ENCODE measurements at places on chromosomes 5 and 9.

DNA sequence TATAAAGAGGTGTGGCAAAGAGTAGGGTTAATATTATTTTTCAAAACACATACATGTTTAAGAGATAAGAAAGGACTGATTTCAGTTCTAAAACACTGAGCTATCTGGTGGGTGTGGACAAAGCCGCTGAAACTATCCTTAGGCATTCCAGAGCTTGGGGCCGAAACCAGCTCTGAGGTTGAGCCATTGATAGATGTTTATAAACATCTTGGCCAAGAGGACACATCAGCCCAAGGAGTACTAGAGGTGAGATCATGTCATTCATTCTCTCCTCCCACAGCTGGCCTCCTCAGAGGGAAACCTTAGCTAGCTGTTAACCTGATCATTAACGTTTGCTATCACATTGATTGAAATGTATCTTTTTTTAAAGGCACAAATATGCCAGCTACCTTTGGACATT lies 89.9 kb downstream of the NLN start:
- DNase-seq: no peak

DNA sequence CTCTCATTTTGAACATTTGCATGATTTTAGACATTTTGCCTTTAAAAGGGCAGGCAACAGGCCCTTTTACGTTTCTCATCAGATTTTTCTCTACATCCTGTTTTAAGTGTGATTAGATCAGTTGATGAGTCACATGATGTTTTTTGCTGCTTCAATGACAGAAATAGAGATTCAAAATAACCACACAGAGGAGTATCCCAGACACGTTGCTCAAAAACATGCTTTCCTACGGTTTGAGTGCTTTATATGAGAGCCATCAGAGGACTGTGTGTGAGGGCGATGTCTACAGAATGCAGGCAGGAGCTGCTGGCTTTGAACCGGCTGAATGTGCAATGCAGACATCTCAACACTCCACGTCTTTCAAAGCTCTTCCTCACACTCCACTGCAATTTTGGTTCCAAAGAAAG lies 42.1 kb downstream of the OTULIN start:
- DNase-seq: no peak

DNA sequence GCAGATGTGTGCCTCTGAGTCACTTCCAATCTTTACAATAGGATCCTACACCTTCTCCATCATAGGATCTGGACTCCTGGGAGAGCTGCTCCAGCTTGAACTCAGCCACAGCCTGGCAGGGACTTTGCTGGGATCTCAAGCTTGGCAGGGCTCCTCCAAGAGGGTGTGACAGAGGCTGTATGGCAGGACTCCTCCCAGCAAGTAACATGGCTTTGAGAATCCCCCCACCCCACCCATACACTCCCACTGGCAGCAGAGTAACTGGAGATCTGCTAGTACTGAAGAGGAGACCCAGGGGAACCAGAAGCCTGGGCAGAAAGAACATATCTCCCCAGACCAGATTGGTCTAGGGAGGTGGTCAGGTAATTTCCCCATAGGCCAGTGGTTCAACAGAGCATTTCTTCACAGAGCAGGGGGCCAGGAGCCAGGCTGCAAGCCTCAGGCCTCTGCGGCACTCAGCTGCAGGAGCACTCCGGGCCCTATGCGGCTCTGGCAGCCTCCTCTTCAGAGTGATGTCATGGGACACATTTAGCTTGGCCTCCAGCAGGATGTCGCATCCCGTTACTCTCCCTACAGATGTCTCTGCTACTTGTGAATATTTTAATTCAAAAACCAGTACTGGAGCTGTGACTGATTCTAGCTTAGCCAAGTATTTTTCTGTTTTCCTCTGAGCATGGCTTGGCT lies 1.7 kb upstream of the ACSL6 start:
- no peak for DNase-seq

DNA sequence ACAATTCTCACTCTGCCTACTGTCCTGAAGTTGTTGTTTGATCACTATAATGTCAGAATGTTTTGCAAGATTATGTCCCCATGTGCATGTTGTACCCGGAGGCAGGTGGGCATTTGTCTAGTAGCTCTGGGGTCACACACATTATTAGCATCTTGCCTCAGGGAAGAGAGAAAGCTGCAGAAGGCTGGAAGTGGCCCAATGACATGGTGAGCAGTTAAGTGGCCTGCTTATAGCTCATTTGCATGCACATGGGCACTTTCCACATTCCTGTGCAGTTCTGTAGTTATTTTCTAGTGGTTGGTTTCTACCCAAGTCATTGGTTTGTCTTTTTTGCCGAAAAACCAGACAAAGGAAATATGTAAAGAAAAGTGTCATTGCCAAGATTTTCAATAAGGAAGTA lies 80.9 kb downstream of the MAP1B start:
- no peak for DNase-seq
